ENCODE measurements at places on chromosomes 16 and 17.

GRCh38 chr17:45893725-45894021, 681 bp upstream of the MAPT start:
- DNase-seq: no peak

DNA sequence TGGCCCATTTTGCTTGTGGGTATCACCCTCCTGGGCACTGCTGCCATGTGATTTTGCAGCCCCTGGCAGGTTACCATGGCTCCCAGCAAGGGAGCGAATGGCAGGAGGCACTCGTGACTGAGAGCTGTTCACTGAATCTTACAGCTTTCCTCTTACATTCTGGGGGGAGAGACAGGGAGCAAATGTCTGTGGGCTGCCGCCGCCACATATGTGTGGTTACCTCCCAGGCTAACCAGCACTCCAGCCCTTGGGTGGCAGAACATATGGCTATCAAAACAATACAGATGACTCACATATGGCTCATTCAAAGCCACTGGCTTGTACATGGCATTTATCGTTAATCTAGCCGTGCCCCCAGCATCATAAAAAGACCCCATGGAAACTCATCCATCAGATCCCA, 19.8 kb downstream of the GTF3C1 start:
- no peak for DNase-seq

DNA sequence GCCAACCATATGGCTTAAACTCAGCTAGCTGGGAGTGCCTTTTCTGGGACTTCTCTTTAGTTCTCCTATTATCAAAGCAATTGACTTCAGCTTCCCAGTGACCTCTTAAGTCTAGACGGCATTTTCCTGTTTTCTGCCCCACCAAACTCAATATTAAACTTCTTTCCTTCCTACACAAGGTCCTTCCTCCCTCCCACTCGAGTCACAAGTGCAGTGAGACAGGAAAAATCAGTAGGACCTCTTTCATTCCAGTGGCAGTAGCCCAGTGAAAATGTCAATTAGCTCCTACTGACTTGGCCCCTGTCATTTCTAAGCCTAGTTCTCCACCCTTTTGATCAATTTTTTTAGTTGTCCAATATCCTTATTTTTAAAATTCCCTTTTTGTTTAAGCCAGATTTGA, 9.6 kb upstream of the NACA2 start:
- DNase-seq: no peak

GRCh38 chr16:1968146-1968953, 1.7 kb downstream of the RNF151 start:
- no peak for DNase-seq

DNA sequence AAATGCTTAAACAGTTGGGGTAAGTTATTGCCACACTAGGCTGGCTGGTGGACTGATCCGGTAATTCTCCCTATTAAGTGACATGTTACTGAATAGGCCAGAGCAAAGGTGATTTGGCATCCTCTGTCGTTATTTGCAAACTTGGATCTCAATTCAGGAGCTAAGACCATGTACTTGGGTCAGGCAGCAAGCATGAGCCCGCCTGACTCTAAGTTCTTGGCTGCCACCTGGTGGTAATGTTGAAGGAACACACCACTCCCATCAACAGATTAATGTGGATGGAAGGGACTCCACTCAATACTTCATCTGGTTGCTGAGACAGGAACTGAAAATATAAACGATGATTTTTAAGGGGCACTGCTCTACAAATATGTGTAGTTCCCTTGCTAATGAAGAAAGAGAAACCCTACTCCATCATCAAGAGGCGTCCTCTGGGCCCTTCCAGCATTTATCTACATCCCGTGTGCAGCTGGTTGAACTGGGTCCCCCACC, 70.8 kb downstream of the EMP2 start:
- peak; percentile 41 for DNase-seq

- no peak for DNase-seq
Measured at GRCh38 chr17:39678340-39679116, 9.3 kb downstream of the PGAP3 start.

DNA sequence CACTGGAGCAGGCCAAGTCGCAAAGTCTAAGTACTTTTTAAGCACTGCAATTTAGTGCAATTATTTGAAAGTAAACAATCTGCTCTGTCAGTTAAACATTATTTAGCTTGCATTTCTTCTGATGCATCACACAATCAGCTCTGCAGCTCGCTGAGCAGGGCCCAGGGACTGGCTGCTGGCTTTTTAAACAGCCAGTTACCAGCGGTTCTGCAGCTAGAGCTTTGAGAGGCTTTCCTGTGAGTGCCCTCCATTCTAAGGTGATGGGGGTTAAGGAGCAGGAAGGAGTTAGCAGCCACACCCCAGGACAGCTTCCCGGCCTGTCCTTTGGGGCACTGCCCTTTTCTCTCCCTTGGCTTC, 154.3 kb downstream of the SALL1 start:
- DNase-seq: no peak

DNA sequence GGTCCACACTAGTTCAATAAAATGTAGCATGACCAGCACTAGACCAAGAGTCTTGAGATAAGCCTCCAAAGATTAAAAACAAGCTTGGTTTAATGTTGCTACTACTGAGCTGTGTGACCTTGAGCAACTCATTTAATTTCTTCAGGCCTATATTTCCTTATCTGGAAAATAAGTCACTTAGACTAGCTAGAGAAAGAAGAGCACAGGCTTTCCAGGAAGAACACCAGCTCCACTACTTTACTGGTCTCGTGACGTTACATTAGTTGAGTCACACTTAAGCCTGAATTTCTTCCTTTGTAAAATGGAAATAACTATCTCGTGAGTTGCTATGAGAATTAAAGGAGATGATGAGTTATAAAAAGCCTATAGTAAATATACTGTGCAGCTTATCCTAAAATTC, 5.4 kb downstream of the HELZ start:
- DNase-seq: no peak

- no peak for DNase-seq
Measured at GRCh38 chr16:879461-879861, 78.9 kb upstream of the GNG13 start.

- no peak for DNase-seq
Measured at GRCh38 chr17:1150863-1151600, 28.7 kb downstream of the ABR start.

DNA sequence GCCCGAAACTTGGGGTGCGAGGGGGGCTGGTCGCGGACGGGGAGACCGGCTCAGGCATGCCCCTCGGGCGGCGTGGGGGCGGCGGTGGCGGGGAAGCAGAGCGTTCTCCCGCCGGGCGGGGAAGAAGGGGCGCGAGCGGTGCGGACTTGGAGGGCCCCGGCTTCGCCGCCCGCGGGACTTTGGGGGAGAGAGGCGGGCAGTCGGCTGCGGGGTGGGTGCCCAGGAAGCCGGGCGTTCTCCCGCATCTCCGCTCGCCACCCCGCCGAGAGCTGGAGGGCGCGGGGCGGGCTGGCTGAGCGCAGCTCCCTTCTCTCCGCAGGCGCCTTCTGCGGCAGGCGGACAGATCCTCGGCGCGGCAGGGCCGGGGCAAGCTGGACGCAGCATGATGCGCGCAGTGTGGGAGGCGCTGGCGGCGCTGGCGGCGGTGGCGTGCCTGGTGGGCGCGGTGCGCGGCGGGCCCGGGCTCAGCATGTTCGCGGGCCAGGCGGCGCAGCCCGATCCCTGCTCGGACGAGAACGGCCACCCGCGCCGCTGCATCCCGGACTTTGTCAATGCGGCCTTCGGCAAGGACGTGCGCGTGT, 772 bp downstream of the NTN1 start:
- DNase-seq: no peak

GRCh38 chr17:31467502-31468256, 76.2 kb downstream of the RAB11FIP4 start:
- no peak for DNase-seq

GRCh38 chr17:74113326-74113725, 90.2 kb upstream of the RPL38 start:
- no peak for DNase-seq

DNA sequence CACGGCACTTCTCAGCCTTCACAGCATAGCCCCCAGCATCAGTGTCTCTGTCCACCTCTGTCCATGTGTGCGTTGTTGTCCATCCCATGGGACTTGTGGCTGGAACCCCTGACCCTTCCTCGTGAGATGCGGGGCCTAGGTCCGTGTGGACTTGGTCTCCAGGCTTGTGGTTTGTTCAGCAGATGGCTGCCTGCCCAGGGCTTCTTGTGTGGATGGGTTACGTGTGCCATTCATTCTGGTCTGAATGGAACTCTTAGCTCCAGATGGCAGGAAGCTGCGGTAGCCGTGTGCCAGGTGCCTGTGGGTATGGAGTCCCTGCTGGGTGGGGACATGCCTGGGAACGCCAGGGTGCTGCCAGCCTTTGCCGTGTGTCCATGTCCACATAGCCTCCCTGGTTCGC, 31.7 kb upstream of the NUDT16L1 start:
- DNase-seq: no peak

DNA sequence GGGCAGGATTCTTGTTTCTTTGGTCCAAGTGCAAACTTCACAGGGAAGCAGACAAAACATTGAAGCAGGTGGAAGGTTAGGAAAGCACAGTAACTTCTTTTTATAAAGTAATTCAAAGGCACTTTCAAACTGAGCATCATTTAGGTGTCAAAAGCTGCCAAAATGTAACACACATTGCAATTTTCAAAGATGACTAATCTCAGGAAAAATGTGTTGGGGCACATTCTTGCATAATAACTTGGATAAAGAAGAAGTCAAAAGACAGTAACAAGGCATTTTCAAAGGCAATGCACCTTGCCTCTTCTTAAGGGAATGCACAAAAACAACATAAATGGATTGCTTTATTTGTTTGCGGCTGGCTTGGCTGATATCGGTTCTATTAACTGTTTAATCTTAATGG, 3.6 kb downstream of the KCNJ2 start:
- no peak for DNase-seq
